Activated CD4-positive, CD25-positive, alpha-beta regulatory T cell treated with anti-CD3 and anti-CD28 coated beads, Interleukin-2, amount 50 U/mL, for 72 hours (primary cell): ENCODE measurements at places on chromosomes 13 and 19.

DNA sequence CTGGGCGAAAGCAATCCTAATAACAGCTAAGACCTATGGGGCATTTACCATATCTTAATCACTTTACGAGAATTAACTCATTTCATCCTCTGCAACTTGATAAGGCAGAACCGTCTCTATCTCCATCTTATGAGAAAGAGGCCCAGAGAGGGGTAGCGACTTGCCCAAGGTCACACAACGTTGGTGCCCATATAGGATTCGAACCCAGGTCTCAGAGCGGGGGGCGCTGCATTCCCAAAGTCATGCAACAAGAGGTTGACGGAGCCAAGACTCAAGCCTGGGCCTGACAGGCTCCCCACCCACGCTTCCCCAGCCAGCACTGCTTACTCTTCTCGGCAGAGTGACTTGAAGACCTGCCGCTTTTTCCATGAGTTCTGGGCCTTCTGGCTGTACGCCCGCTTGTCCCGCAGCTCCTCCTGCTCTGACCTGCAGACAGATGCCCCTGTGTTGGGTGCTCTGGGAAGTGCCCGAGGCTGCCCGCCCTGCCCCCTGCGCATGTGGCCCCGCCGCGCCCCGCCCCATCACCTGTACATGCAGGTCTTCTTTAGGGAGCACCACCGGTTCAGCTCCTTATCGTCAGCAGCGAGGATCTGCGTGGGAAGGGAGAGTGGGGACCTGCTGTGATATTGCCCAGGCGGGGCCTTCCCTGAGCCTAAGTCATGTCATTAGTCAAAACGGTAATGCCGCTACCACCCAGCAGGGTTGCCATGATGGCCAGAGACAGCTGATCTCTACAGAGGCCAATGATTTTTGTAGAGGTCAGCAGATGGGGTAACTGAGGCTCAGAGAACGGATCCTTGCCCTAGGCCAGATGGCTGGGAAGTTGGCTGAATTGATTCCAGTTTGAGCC, 10.8 kb downstream of the KRI1 start:
- DNase-seq, result no peak

GRCh38 chr19:7926021-7926726, at the start of gene CTXN1:
Gene CTXN1 (minus strand): TSS chr19:7926135. CDS start chr19:7925538, 597 bp downstream.
- DNase-seq, result peak; percentile 76

- DNase-seq, result peak; percentile 82
These were observed at the start of gene LRRC63 for GRCh38 chr13:46211483-46212351. Gene LRRC63 (plus strand): TSS chr13:46211928. CDS start chr13:46213035, 1,107 bp downstream.

- DNase-seq, result peak; percentile 49
These were observed 657 bp downstream of the PLIN3 start for GRCh38 chr19:4866595-4867424.

GRCh38 chr13:108437496-108437895, 168.0 kb downstream of the TNFSF13B start:
- DNase-seq, result no peak

DNA sequence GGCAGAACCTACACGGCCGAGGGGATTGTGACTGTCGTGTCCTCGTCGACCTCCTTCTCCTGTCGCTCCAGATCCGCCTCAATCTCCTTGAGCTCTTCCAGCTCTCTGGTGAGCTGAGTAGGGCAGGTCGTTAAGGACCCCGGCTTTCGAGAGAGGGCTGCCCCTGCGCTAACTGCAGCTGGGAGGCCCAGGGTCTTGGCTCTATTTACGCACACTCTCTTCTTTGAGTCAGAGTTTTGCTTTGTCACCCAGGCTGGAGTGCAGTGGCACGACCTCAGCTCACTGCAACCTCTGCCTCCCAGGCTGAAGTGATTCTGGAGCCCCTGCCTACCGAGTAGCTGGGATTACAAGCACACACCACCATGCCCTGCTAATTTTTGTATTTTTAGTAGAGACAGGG, 7.6 kb downstream of the SPC24 start:
- no peak for DNase-seq

DNA sequence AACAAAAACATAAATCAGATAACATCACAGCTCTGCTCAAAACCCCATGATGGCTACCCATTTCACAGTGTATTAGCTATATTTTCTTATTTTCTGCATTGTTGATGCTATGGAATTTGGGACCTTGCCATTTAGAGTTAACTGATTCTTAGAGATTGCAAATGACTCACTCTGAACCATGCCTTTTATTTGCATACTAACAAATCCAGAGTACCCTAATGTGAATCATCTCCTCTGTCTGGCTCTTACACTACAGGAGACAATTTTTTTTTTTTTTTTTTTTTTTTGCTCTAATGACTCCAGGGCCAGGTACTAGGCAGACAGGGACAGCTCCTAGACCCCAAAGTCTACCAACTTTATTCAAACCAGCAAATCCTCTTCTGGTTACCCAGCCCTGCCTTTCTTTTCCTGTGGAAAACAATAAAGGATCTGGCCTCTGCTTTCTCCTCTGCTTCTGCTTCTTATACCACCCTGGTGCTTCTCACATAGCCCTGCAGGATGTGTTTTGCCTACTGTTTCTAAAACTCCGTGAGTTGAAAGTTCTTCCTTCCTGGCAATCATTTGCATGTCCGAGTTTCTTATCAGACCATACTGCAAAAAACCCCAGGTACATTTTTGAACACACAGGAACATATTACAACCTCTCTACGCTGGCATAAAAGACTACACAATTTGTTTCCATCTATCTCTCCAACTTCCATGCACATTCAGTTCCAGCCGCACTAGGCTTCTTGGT, 10.6 kb upstream of the ZNF460 start:
- no peak for DNase-seq

- DNase-seq, result no peak
These were observed 786.4 kb upstream of the SLITRK1 start for GRCh38 chr13:84668637-84669036.

- no peak for DNase-seq
These were observed 8.7 kb upstream of the SCN1B start for GRCh38 chr19:35021596-35021995.

DNA sequence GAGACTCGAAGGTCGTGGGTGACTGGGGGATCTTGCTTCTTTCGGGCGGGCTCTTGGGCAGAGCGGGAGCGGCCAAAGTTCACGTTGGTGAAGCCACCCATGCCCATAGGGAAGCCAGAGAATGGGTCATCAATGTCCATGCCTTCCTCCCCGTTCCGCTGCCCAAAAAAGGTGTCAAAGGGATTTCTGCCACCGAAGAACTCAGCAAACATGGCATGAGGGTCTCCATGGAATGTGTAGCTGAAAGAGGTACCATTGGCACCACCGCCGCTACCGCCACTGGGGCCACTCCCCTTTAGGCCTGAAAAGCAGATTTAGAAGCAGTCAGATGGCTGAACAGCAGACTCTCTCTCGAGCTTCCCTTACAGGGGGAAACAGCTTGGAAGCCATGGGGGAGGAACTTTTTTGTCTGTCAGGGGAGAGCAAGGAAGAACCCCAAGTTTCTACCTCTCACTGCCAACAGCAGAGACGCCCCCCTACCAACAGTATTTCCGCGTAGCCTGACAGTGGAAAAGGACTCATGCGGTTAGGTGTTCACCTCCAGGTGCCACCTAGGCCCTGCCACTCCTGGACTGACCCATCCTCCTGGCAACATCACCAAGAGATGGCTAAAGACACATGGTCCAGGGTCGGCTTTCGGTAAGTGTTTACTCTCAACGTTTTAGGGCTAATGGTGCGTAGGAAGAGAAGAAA, 1.3 kb downstream of the DNAJB1 start:
- DNase-seq, result no peak

DNA sequence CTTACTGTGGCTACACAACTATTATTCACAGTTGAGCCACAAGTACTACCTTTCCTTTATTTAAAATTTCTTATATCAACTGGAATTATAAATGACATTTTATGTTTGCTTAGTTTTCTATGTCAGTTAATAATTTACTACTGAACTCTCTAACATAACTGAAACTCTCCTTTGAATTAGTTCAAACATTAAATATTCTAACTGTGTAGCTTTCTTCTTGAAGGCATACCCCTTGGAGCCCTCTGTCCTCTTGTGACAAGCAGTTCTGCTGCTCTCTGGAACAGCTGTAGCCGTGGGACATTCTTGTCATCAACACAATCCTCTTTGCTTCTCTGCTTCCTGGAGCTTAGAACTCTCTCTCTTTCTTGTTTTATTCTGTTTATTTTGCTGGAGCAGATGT, 244.8 kb downstream of the NHLRC3 start:
- no peak for DNase-seq

DNA sequence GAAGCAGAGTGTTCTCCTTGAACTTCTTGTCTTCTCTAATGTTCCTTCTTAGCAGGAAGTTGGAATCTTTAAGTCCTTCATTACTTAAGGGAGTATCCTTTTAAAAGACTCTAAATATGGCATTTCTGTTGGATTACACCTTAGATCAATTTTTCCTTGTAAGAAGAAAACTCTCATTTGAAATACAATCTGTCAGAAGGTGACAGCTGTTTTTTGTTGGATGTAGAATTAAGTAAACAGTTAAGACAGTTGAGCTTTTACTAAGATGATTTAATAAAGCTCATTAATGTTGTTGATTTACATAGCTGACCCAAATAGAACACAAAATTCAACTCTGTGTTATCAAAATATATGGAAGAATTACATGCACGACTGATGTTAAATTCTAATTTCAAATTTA, 16.7 kb upstream of the MBNL2 start:
- DNase-seq, result no peak

- no peak for DNase-seq
These were observed 5.2 kb downstream of the TRIP10 start for GRCh38 chr19:6744381-6745301.

GRCh38 chr19:32458500-32459123, 53.0 kb downstream of the DPY19L3 start:
- DNase-seq, result no peak

- no peak for DNase-seq
These were observed 21.3 kb upstream of the SLC1A5 start for GRCh38 chr19:46809534-46810272.

DNA sequence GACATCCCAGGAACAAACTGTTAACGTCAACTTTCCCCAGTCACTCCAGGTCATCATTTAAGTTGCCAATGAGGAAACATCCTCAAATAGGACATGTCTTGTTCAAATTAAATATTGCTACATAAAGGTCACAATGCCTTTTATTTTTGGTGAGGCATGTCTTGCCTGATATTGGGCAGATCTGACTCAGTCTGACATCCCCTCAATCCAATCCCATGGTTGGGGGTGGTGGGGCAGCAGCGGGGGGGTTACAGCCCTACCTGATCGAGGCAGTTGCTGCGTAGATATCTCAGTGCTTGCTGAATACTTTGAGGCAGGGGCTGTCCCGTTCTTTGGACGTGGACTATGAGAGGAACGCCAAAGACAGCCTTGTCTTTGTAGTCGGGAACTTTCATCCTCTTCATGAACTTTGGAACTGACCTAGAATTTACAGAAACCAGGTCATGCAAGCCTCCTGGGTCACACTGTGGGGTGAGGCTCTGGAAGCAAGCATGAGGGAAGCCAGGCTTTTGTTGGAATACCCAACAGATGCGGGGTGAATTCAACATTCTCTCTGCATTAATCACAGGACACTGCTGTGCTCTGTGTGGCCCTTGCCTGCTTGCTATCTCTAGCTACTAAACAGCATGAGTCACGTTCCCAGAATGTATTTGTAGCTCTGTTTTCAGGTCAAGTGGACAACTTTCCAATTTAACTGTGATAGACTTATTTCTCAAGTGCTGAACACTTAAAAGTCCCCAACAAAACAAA, 109.8 kb downstream of the KL start:
- DNase-seq, result no peak

DNA sequence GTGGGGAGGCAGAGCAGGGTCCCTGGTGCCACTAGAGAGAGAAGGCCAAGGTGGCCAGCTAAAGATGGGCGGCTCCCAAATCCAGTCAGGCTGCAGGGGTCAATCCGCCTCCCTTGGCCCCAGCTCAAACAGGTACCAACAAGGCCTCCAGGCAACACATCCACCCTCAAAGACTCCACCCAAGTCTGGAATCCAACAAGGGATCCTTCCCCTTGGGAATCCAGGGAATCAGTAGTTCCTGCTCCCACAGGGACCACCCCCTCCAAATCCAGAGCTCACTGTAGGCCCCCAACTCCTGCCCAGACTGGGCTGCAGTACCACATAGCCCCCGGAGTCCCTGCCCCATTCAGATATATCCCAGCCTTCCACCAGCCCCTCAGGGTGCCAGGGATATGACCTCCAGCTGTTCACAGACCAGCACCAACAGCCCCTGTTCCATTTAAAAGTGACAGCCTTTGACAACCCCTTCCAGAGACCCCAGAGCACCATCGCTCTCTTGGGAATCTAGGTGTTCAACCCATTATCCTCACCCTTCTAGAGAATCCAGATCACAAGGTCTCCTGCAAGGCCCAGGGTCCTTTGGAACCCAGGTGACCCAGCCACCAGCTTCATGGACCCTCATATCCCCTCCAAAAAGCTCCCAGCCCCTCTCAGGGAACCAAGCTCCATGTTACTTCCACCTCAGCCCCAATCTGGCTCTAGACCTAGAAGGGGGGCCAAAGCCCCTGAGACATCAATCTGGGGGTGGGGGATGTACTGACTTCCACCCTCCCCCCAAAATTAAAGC, 3.2 kb downstream of the ERF start:
- no peak for DNase-seq

DNA sequence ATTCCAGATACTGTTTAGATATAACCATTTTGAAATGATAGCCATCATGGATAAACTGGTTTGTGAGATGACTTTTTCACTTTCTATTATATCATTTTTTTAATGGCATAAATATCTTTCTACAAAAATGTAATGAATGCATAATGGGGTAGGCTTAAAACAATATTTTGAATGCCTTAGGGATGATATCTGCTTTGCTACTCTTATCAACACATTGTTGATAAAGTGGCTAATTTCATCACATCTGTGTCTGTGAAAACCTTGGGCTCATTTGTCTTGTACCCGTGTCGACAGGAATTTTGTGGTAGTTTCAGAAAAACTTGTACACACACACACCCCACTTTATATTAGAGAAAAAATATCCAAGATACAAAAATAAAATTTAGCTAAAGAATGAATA, 44.1 kb downstream of the SLITRK6 start:
- DNase-seq, result no peak

DNA sequence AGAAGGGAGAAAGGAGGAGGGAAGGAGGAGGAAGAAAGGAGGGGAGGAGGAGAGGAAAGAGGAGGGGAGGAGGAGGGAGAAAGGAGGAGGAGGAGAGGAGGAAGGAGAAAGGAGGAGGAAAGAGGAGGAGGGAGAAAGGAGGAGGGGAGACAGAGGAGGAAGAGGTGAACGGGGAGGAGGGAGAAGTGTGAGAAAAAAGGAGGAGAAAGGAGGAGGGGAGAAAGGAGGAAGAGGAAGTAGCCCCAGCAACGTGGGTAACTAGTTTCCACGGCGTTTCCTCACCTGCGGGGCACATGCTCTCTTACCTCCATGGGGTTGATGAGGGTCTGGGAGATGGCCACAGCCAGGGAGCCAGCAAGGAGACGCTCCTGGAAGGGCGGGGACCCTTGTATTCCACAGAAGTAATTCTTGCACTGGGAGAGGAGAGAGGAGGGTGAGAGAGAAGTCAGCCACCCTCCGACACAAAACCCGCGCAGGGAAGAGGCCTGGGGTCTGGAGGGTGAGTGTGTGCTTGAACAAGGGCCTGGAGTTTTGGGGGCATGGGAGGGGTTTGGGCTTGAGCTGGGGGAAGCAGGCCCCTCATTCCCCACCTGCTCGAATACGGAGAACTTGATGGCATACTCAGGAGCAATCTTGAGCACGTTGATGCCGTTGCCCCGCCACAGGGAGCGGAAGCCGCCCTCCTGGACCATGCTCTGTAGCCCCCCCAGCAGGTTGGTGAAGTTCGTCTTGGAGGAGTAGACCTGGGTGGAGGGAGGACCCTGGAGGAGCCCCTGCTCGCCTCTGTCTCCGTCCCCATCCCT, 3.9 kb downstream of the SLC25A41 start:
- no peak for DNase-seq

GRCh38 chr19:5448374-5448773, 6.8 kb upstream of the ZNRF4 start:
- DNase-seq, result no peak
